ENCODE measurements at places on chromosomes 4 and X. TPM values are rescaled to one million over a fixed set of nuclear protein-coding genes. Genes with fewer than 3 reads are reported as not detected.

Gene TRIM60
- not detected for total RNA-seq

Gene AR
- total RNA-seq, result 20.2 TPM

Gene P2RY10
- not detected for total RNA-seq

DNA sequence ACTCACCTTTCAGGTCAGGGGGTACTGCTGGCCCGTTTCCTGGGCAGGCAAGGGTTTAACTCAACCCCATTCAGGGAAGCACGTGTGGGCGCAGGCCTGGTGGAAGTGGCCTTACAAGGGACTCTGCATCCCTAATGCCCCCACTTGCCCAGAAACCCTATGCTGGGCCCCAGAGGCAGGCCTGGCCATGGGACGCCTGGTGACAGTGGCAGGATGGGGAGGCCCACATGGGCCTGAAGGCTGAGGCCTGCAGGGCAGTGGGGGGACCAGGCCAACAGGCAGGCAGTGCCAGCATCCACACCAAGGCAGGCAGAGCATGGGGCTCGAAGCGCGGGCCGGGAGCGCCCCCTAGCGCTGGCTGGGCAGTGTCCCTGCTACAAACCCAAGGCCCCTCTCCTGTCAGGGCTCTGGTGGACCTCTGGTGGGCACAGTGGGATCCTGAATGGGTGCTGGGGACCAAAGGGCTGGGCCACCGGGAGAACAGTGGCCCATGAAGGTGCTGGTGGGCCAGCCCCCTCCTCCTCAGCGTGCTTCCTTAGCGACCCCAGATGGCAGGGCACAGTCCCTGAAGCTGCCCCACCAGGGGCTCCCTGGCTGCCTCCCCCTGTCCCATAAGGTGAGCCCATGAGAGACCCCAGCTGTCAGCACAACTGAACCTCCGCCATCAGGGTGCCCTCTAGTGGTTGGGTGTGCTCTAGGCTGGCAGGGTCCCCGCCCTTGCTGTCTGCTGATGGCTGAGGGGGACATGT, 16.8 kb downstream of the FGFR3 start:
- peaks cover 9% of the 10 kb centered on the region for H3K36me3 ChIP-seq
- peaks cover 1% of the 10 kb centered on the region for H3K27me3 ChIP-seq
- no peak overlapping the region for H3K4me3 ChIP-seq
- DNase-seq, result peak; percentile 91

DNA sequence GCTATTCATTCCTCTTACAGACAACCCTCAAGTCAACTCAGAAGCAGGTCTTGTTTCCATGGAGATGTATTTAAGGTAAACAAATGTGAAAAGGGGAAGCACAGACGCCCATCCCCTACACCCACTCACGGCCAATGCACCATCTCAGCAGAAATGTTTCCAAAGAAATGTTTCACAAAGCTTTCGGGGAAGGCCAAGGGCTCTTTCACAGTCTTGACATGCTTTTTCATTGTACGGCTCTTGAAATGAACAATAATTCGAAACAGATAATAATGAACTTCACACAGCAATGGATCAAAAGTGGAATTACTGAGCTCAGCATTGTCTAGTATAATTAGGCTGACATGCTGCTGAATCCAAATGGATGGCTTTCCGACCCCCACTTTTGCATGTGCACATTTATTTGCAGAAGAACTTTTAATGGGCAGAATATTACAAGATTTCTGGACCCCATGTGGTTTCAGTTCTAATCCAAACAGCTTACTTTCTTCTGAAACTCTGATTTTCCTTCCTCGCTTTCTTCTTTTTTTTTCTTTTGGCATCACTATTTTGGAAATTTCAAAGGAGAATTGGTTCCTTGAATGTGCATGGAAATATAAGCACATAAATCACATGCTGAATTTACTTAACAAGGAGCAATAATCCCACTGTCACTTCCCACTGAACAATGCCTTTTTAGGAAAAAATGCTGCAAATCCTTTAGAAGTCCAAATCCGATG, 160.9 kb downstream of the SMIM20 start:
- peaks cover 2% of the 10 kb centered on the region for H3K27me3 ChIP-seq
- no peak overlapping the region for H3K27ac ChIP-seq
- no peaks in the 10 kb centered on the region for H3K36me3 ChIP-seq

GRCh38 chr4:93747220-93747619, 81.3 kb upstream of the ATOH1 start:
- no peaks in the 10 kb centered on the region for H3K27me3 ChIP-seq
- no peak for DNase-seq

DNA sequence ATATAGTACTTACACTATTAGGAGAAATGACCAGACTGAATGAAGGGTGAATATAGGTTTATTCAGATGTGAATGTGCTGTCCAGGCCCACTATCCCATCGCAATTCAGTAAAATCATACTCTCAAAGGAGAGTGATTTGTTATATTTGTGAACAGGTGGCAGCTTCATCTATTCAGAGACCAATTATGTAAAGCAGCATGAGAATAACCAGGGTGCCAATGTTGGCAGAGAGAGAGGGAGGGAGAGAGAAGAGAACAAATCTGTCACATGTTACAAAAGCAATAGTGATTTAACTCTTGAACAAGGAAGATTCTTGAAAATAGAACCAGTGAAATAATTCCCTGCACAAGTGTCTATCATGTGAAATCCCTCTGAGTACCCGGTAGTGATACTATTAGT, 38.9 kb upstream of the TLL1 start:
- no peaks in the 10 kb centered on the region for H3K36me3 ChIP-seq
- H3K4me3 ChIP-seq, result no peak overlapping the region
- H3K27me3 ChIP-seq, result no peaks in the 10 kb centered on the region
- no peak for DNase-seq
- H3K4me1 ChIP-seq, result peaks cover 8% of the 10 kb centered on the region
- no peak overlapping the region for H3K27ac ChIP-seq

DNA sequence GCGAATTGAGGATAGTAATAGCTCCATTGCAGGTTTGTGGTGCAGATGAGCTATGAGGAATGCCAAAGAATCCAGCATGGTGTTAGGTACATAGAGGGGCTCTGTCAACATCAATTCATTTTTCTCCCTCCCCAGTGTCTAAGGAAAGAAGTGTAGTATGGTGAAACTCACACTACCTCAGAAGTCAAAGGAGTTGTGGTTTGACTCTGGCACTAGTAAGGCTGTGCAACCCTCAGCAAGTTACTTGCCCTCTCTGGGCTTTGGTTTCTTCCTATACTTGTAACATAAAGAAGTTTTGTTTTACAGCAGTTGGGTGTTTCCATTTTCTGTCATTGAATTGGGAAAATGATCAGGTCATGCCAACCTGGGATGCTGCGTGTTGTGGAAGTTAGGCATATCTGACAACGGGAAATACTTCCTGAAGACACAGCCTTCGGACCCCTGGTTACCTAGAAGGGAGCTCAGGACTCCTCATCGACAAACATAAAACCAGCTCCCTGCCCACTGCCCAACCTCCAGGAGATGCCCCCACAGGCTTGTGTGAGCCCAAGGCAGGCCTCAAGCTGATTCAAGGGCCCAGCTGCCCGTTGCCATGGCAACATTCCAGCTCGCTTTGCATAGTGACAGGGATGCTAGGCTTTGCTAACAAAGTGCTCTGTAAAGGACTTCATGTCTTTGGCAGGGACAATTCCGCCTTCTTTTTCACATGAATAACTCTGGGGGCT, 71.4 kb downstream of the RTL5 start:
- H3K27ac ChIP-seq, result peak overlapping the region; percentile 93
- peak; percentile 34 for DNase-seq
- H3K36me3 ChIP-seq, result peaks cover 8% of the 10 kb centered on the region
- H3K4me1 ChIP-seq, result peaks cover 23% of the 10 kb centered on the region

DNA sequence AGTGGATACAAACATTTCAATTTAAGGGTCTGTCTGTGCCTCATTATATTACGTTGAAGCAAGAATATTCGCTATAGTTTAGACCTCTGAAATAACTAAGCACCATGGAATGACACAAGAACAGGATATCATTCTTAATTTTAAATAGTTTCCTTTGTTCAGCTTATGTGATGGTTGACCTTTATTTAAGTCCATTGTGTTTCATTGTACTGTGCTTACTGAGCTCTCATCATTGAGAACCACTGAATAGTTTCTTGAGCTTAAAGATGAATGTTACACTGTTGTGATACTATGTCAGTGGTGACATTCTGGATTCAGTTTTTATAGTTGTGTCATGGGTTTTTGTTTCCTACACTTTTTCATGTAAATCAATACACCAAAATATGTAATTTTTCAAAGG, 239.3 kb downstream of the RPA4 start:
- peaks cover 9% of the 10 kb centered on the region for H3K4me1 ChIP-seq
- peaks cover 5% of the 10 kb centered on the region for H3K27me3 ChIP-seq
- H3K36me3 ChIP-seq, result peaks cover 12% of the 10 kb centered on the region
- DNase-seq, result no peak
- no peak overlapping the region for H3K4me3 ChIP-seq

- H3K27ac ChIP-seq, result no peak overlapping the region
- DNase-seq, result no peak
- H3K4me1 ChIP-seq, result peaks cover 3% of the 10 kb centered on the region
- H3K27me3 ChIP-seq, result no peaks in the 10 kb centered on the region
These were observed 471 bp upstream of the PLAC8 start for GRCh38 chr4:83115000-83115399.

- H3K4me1 ChIP-seq, result peaks cover 10% of the 10 kb centered on the region
- H3K4me3 ChIP-seq, result no peak overlapping the region
These were observed 196.4 kb downstream of the QDPR start for GRCh38 chr4:17315459-17315858.

DNA sequence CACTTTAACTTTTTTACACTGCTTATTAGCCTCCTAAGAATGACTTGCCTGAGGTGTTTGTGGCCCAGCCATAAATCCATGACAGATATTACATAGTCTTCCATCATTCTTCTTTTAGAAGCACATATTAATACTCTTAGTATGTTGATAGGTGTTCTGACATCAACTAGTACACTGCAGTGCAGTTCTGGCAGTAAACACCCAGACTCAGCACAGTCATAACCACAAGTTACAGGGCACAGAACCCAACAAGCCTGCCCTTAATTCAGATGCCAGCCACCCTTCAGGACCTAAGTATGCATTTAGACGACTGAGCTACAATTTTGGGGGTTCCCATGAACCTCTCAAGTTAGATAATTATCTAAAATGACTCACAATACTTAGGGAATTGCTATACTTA, 36.5 kb upstream of the GUCY1B1 start:
- no peaks in the 10 kb centered on the region for H3K4me1 ChIP-seq
- no peak overlapping the region for H3K4me3 ChIP-seq
- no peak overlapping the region for H3K27ac ChIP-seq
- no peak for DNase-seq
- H3K27me3 ChIP-seq, result no peaks in the 10 kb centered on the region
- H3K36me3 ChIP-seq, result no peaks in the 10 kb centered on the region

All from endothelial cell (in vitro differentiated cells).